Effector memory CD4-positive, alpha-beta T cell (primary cell): ENCODE measurements at places on chromosomes 3 and 15.

DNA sequence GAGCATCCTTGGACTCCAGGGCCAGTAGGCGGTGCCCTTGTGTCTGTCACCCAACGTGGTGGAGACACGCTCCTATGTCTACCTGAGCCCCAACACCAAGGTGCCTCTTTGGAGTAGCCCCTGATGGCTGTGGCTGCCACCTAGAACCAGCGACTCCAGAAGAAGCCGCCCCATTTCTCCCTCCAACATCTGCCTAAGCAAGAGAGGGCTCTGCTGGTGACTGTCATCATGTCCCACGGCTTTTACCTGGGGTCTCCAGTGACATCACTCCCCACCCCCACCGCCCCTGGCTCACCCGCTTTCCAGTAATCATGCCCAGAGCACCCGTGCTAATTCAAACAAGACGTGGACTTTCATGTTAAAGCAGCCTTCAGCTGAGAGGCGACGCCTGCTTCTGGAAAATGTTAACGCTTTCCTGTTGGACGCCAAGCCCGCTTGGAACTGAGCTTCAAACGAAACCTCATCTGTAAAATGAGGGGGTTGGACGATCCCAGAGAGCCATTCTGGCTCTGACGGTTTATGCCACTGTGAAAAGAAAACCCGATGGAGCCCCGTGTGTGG lies 57.0 kb downstream of the ISG20 start:
- no peaks in the 10 kb centered on the region for H3K27me3 ChIP-seq
- no peaks in the 10 kb centered on the region for H3K36me3 ChIP-seq
- H3K4me3 ChIP-seq, result no peak overlapping the region
- no peak overlapping the region for H3K27ac ChIP-seq
- no peak for DNase-seq

- DNase-seq, result no peak
- peaks cover 4% of the 10 kb centered on the region for H3K36me3 ChIP-seq
- peaks cover 60% of the 10 kb centered on the region for H3K4me1 ChIP-seq
- no peak overlapping the region for H3K27ac ChIP-seq
- no peaks in the 10 kb centered on the region for H3K27me3 ChIP-seq
Observed at GRCh38 chr15:67149773-67150022, 84.3 kb downstream of the SMAD3 start.

GRCh38 chr3:156150434-156151066 lies 30.2 kb downstream of the KCNAB1 start:
- no peaks in the 10 kb centered on the region for H3K36me3 ChIP-seq
- no peaks in the 10 kb centered on the region for H3K4me1 ChIP-seq
- H3K27ac ChIP-seq, result no peak overlapping the region
- DNase-seq, result peak; percentile 9

- no peaks in the 10 kb centered on the region for H3K4me1 ChIP-seq
- no peak overlapping the region for H3K4me3 ChIP-seq
- H3K27me3 ChIP-seq, result no peaks in the 10 kb centered on the region
Observed at GRCh38 chr3:173529062-173529711, 131.6 kb downstream of the NLGN1 start.

GRCh38 chr3:150006794-150007193 lies 36.1 kb upstream of the PFN2 start:
- no peak overlapping the region for H3K27ac ChIP-seq
- no peaks in the 10 kb centered on the region for H3K4me1 ChIP-seq
- H3K27me3 ChIP-seq, result no peaks in the 10 kb centered on the region
- no peaks in the 10 kb centered on the region for H3K36me3 ChIP-seq
- H3K4me3 ChIP-seq, result no peak overlapping the region
- no peak for DNase-seq

DNA sequence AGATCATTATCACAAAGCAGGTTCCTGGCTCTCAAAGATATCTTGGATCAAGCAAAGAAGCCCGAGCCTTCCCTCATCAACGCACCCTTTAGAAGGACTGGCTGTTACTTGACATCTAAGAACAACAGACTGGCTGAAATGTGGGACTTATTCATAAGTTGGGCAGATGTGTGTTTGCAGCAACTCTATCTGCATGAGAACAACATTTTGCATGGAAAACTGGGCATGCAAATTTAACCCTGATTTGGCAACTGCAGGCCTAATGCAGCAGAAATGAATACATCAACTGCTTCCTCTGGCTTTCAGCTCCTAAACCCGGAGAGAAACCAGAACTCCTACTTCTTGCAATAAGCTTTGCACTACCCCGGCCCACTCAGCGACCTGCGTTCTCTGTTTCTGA lies 35.0 kb upstream of the FOXP1 start:
- no peak overlapping the region for H3K4me3 ChIP-seq
- no peak for DNase-seq
- H3K27ac ChIP-seq, result no peak overlapping the region
- no peaks in the 10 kb centered on the region for H3K4me1 ChIP-seq

DNA sequence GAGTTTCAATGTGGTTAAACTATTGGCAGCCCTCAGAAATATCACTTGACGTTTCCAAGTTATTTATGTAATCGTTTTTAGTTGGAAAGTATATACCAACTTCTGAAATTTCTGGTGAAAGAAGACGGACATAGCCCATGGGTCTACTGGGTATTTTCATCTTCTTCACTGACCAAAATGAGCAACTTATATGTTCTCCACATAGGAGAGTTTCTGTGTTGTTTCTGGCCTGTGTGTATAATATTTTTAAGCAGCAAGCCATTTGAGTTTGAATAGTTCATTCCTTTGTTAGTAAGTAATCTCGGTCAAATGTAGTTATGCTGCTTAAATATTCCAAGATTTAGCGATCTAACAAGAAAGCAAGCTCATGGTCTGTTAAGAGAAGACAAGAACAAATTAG lies 57.3 kb downstream of the ADAMTSL3 start:
- no peak overlapping the region for H3K4me3 ChIP-seq
- no peak for DNase-seq
- no peaks in the 10 kb centered on the region for H3K27me3 ChIP-seq

- no peak overlapping the region for H3K4me3 ChIP-seq
- H3K36me3 ChIP-seq, result no peaks in the 10 kb centered on the region
- H3K4me1 ChIP-seq, result no peaks in the 10 kb centered on the region
- H3K27ac ChIP-seq, result no peak overlapping the region
Observed at GRCh38 chr3:99915906-99916432, 98.3 kb downstream of the CMSS1 start.

- no peaks in the 10 kb centered on the region for H3K36me3 ChIP-seq
- no peaks in the 10 kb centered on the region for H3K27me3 ChIP-seq
- peaks cover 66% of the 10 kb centered on the region for H3K4me1 ChIP-seq
- no peak overlapping the region for H3K4me3 ChIP-seq
- H3K27ac ChIP-seq, result no peak overlapping the region
Observed at GRCh38 chr15:67076147-67076843, 10.9 kb downstream of the SMAD3 start.

- H3K27me3 ChIP-seq, result peaks cover 13% of the 10 kb centered on the region
- H3K36me3 ChIP-seq, result no peaks in the 10 kb centered on the region
- H3K4me1 ChIP-seq, result peaks cover 8% of the 10 kb centered on the region
- no peak overlapping the region for H3K4me3 ChIP-seq
Observed at GRCh38 chr3:32815841-32816438, 1.9 kb upstream of the TRIM71 start.

DNA sequence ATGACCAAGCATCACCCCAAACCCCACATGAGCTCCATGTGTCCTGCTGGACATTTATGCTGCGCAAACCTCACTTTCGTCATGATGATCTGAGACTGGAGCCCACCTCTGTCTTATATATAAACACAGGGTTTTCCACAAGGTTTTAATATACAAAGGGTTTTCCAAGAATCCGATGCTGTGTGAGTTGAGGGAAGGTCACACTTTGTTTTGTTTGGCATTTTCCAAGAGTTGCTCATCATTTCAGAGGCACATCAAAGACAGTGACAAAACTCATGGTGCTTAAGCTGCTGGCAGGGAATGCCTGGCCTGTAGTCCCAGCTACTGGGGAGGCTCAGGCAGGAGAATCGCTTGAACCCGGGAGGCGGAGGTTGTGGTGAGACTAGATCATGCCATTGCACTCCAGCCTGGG lies 20.0 kb downstream of the EFCC1 start:
- H3K27ac ChIP-seq, result no peak overlapping the region
- no peak for DNase-seq
- no peaks in the 10 kb centered on the region for H3K27me3 ChIP-seq
- H3K36me3 ChIP-seq, result no peaks in the 10 kb centered on the region
- H3K4me3 ChIP-seq, result no peak overlapping the region

DNA sequence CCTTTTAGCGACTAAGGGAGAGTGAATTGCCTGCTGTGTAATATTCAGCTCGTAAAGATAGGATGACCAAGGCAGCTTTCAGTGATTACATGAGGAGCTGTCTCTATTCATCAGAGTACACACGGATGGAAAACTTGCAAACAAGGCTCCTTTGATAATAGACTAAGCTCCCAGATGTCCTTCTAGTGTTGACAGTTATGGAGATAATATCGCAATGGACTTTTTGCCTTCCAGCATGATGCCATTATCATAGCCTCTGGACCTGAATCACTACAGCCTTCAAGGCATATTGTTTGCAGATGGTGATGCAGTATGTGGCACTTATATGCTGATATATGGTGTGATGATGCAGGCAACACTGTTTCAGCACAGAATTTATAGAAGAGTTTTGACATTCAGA lies 93.9 kb downstream of the ECT2 start:
- no peaks in the 10 kb centered on the region for H3K27me3 ChIP-seq
- no peak for DNase-seq
- H3K4me1 ChIP-seq, result no peaks in the 10 kb centered on the region
- H3K27ac ChIP-seq, result no peak overlapping the region

DNA sequence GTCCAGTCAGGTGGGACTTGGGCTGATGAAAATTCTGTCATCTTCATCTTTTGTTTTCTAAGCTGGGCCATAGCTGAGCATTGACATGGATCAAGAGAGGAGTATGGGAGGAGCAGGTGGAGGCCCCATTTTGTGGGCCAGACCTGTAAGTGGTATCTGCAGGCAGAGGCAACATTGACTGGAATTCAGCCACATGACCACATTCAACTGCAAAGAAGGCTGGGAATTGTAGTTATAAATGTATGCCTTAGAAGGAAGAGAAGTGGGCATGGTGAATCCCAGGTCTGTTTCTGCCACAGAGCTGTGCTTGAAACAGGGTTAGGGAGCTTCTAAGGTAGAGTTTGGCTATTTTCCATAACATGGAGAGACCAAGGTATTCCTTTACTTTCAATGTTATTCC lies 11.4 kb downstream of the KCNAB1 start:
- no peak overlapping the region for H3K4me3 ChIP-seq
- no peak overlapping the region for H3K27ac ChIP-seq
- H3K27me3 ChIP-seq, result peaks cover 3% of the 10 kb centered on the region
- H3K36me3 ChIP-seq, result no peaks in the 10 kb centered on the region
- no peaks in the 10 kb centered on the region for H3K4me1 ChIP-seq

- no peaks in the 10 kb centered on the region for H3K36me3 ChIP-seq
- no peak overlapping the region for H3K4me3 ChIP-seq
- no peaks in the 10 kb centered on the region for H3K27me3 ChIP-seq
- H3K4me1 ChIP-seq, result no peaks in the 10 kb centered on the region
- no peak for DNase-seq
Observed at GRCh38 chr3:137294139-137294538, 336.4 kb downstream of the IL20RB start.

DNA sequence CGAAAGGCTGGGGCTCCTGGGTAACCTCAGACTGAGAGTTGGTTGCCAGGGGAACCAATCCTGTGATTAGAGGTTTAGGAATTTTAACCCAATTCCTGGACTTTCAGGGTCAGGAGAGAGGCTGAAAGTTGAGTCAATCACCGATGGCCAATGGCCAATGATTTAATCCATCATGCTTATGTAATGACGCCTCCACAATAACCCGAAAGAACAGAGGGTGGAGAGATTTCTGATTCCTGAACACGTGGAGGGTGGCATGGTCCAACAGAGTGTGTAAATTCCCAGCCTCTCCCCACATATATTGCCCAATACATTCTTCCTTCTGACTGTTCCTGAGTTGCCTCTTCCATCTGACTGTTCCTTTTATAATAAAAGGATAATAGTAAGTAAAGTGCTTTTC lies 137.2 kb upstream of the CBLB start:
- no peaks in the 10 kb centered on the region for H3K27me3 ChIP-seq
- no peak for DNase-seq
- no peak overlapping the region for H3K4me3 ChIP-seq
- H3K4me1 ChIP-seq, result no peaks in the 10 kb centered on the region

DNA sequence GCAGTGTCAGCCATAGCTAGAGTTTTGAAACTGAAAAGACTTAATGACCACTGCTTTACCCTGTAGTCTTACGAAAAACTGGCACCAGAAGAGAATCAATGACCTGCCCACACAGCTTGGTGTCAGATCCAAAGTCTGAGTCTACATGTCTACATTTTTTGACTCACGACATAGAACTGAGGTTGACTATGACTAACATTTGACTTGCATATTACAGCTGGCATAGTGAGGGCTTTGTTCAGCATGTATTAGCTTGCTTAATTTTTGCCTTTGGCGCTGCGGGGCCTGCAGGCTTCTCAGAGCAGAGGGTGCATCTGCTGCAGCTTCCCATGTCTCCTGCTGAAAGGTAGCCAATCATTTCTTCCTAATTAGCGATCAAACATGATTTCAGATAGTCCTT lies 167.0 kb downstream of the EBLN2 start:
- H3K27me3 ChIP-seq, result no peaks in the 10 kb centered on the region
- DNase-seq, result no peak
- no peak overlapping the region for H3K4me3 ChIP-seq
- no peak overlapping the region for H3K27ac ChIP-seq
- no peaks in the 10 kb centered on the region for H3K36me3 ChIP-seq

DNA sequence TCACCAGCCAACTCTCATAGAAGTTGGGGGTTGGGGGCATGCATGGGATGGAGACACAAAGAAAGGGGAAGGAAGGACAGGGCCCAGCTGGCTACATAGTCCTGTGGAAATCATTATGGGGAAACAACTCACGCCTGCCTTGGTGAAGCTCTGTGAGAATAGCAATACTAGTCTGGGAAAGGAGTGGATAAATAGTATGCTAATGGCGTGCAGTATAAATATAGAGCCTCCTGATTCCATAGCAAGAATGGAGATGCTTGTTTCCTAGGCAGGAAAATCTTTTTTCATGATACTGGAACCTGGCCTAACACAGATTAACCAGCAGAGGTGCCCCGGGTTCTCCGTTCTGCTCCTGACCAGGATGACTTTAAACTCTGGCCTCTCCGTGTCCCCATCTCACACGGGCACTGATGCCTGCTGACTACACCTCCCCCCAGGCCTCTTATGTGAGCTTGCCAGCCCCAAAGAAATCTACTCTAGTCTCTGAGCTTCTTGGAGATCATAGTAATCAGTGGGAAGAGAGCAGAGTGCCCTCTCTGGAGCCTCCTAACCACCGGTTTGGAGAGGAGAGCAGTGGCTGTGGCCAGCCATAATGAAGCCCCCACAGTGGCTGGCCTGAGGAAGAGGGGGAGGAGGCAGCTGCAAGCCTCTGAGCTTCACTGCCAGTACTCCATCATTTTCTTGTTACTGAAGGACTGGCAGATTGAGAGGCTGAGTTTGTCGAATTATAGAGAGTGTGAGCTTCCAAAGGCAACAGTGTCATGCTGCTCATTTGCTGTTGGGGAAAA lies 355.0 kb upstream of the SEMA6D start:
- no peak overlapping the region for H3K27ac ChIP-seq
- H3K4me3 ChIP-seq, result no peak overlapping the region
- no peak for DNase-seq
- no peaks in the 10 kb centered on the region for H3K4me1 ChIP-seq
- no peaks in the 10 kb centered on the region for H3K27me3 ChIP-seq

DNA sequence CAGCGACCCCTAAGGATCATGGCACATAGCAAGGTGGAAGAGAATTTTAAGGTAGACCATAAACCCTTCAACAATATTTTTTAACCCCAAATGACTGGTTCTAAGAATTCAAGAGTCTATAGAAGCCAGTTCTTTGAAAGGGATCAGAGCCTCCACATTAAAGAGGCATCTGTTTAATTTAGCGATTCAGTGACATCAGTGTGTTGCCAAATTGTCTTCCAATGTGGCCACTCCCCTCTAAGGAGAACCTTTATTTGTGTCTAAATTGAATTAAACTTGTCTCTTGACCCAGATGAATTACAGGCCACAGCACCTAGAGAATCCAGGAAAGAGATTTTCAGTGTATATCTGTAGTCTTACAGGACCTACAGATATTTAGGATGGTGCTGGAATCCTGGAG lies 6.6 kb upstream of the SH3BP5 start:
- H3K27me3 ChIP-seq, result no peaks in the 10 kb centered on the region
- H3K4me1 ChIP-seq, result no peaks in the 10 kb centered on the region
